Daoy (cell line): ENCODE measurements at places on chromosomes 5 and 9. TPM values are rescaled to one million over a fixed set of nuclear protein-coding genes. Genes with fewer than 3 reads are reported as not detected.

- no peak for DNase-seq
Observed at GRCh38 chr9:21268347-21268657, 28.5 kb upstream of the IFNA14 start.

DNA sequence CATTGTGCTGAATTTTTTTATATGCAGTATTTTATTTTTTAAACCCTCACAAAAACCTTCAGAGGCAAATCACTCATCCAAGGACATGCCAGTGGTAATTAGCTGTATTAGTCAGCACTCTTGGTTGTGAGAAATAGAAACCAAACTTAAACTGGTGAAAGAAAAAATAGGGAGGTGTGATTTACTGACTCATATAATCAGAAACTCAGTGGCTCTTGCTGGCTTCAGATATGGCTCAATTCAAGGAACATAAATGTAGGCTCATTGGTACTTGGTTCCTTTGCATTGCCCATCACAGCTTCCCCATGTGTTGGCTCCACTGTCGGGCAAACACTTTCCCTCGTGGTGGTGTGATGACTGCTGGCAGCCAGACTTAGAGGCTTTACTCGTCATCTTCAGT lies 497.2 kb downstream of the MAT2B start:
- DNase-seq: no peak

DNA sequence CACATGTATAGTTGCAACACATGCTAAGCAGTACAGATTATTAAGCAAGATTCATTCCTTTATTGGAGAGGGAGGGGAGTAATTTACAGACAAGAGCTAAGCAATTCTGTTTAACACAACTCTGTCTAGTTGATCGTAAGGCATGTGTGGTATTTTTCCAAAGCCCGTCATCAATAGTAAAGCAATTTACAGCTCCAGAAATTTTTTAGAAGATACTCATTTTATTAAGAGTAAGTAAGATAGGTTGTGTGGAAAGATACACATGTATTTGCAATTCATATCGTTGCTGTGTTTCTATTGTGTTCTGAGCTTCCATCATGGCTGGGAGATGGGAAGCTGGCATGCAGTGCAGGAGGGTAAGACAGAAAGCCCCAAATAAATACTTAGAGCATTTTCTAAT lies 289.2 kb upstream of the TMEM161B start:
- DNase-seq: no peak

Gene PCDHA1
- 0.42 and 1.2 TPM in 2 replicates for total RNA-seq

Gene ARID3C
- total RNA-seq: not detected in 2 replicates

Gene SUSD1
- total RNA-seq: 15.1 and 15.6 TPM in 2 replicates
